Activated CD4-positive, alpha-beta T cell treated with anti-CD3 and anti-CD28 coated beads, Interleukin-2, Interleukin-6, amounts not matched to agents 100 ng/mL and 50 ng/mL, durations not matched to agents 16 hours and 8 hours (primary cell): ENCODE measurements at places on chromosomes 13 and 19.

DNA sequence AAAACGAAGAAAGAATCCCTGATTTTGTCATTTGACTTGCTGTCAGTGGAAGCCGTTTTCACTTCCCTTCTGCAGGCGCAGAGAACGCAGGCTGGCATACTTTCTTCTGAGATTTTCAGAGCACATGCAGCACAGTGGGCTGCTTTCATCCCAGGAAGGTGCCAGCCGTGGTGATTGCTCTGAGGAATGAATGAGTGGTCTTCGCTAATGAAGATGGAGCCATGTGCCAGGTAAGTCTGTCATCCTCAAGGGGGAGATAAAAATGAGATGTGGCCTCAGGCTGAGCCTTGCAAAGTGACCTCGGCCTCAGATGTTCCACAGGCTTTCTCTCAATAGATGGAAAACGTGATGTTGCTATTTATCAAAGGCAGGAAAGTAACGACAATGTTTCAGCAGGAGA is 94.6 kb upstream of the FARP1 start:
- DNase-seq, result no peak

GRCh38 chr13:77351315-77351714 is 24.4 kb upstream of the MYCBP2 start:
- no peak for DNase-seq

GRCh38 chr19:40224342-40225150 is 1.9 kb downstream of the CCNP start:
- no peak for DNase-seq

GRCh38 chr19:58357481-58358145 is 4.3 kb upstream of the A1BG start:
- DNase-seq, result no peak

GRCh38 chr19:17739121-17739875 is 12.0 kb upstream of the FCHO1 start:
- no peak for DNase-seq

GRCh38 chr19:29121684-29122083 is 91.3 kb downstream of the UQCRFS1 start:
- DNase-seq, result peak; percentile 4

DNA sequence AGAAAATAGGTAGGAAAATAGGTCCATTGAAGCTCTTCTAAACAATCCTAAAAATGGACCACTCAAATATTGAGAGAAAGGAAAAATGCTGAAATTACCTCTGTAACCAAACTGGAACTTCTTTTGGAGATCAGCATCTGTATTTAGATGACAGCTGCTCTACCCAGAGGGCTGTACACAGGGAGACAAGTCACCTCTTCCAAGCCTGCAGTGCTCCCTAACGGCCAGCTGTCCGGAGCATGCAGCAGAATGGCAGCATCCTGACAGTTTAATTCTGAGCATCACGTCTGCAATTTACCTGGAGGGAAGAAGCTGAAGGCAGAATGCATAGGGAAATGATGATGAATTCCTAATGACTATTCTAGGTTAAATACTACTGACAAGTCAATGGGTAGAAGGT is 62.8 kb upstream of the DIAPH3 start:
- DNase-seq, result no peak

DNA sequence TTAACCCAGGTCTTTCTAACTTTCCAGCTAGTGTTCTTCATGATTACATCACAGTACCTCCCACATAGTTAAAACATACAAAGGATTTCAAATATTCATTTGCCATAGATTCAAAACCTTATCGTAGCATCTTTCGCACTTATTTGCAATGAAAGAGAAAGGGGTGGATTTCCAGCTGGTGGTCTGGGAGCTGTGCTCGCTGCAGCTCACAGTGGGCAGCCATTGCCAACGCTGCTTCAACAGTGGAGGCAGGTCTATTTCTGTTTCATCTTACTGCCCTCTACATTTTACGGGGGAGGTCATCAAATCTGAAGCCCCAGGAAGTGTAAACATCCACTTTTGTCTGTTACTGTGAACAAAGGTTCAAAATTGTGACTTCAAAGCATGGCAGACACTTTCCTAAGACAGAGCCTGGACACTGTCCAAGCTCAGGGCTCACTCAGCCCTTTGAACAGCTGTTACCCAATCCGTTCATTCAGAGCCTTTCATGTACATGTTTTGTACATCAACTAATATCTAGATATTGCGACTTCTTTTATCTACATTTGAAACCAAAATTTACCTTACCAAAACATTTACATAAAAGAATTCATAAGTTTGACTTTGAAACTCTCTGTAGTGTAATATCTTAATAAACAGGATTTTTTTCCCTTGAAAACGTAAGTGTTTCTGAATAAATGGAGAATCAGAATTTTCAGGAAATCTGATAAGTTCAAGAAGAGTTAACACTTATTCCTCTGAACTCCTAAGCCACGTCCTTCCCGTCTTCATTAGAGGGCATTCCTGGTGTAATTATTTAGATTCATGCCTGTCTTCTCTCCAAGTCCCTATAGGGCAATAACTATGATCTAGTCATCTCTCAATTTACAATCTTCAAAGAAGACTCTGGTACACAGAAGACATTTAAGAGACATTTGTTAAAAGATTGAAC is 25.1 kb downstream of the STARD13 start:
- DNase-seq, result no peak

DNA sequence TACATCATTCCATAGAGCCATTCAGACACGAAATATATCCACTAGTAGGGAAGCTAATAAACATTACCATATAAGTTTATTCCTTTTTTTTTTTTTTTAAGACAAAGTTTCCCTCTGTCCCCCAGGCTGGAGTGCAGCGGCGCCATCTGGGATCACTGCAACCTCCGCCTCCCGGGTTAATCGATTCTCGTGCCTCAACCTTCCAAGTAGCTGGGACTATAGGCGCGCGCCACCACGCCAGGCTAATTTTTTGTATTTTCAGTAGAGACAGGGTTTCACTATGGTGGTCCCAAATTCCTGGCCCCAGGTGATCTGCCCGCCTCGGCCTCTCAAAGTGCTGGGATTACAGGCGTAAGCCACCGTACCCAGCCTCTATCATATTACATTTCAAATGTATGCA is 612 bp upstream of the ZNF154 start:
- DNase-seq, result no peak

DNA sequence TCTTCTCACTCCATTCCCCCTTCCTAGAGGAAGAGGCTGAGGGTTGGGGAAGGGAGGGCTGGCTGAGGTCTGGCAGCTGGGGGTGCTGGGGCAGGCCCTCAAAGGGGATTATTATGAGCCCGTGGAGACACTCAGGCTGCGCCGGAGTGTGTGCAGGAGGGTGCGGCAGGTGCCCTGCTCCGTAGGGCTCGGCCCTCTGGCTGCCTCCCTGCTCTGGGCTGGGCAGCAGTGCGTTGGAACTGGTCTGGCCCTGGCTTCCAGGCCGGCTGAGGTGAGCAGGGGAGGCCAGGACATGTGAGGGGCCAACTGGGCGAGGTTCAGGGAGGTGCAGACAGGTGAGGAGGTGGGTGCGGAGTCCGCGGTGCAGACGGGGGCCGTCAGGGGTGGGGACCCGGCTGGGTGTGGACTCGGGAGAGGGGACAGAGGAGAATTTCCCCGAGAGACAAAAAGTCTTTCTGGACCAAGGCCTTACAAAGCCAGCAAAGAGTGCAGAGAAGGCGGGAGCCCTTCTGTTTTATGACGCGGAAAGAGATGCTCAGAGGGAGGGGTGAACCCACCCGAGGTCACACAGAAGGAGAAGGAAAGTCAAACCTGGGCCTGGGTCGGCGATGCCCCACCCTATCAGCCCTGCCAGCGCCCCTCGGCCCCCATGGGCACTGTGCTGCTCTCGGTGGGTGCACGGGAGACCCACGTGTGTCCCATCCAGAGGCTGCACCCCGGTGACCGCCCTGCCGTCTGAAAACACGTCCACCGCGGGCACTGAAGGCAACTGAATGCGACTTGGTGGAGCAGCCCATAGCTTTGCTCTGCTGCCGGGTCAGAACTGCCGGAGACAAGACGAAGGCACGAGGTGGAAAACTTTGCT is 31.0 kb downstream of the PIP5K1C start:
- no peak for DNase-seq

DNA sequence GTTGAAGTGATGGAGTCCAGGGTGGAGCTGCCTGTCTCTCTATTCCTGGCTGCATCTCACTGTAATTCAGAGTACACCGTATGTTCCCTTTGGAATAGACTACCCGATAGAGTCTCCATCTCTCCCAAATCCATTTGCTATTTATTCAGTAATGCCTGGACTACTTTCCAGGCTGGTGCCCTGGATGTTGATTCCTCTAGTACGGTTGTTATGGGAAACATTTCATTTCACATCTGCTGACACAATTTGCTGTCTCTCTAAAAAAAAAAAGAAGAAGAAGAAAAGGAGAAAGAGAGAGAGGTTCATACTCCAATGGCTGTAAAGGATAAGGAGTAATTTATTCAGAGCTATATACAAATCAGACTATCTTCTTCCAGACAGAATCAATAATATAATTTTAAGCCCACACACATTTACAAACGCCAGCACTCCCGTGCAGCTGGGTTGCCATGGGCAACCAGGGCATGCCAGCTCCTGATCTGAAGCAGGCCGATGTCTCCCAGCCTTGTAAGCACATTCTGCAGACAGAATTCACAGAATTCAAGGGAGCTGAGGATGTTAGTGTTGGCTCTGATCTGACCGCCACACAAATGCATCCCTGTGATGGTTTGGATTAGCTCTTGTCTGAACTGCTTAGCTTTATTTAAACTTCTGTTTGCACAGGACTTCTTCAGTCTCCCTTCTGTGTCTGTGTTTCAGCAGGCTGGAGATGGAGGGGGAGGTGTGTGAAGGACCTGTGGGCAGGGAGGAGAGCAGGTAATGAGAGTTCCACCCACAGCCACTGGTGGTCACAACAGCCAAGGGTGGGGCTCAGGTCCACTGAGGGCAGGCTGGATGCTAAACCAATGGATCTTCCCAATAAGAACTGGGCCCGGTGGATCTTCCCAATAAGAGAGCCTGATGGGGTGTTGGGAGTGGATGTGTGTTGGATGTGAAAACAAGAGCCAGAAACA is 66.0 kb downstream of the TEX26 start:
- DNase-seq, result no peak

GRCh38 chr13:91652404-91653301 is 254.2 kb downstream of the GPC5 start:
- DNase-seq, result no peak

- DNase-seq, result no peak
Observed at GRCh38 chr19:43640424-43640757, 741 bp upstream of the CADM4 start.

DNA sequence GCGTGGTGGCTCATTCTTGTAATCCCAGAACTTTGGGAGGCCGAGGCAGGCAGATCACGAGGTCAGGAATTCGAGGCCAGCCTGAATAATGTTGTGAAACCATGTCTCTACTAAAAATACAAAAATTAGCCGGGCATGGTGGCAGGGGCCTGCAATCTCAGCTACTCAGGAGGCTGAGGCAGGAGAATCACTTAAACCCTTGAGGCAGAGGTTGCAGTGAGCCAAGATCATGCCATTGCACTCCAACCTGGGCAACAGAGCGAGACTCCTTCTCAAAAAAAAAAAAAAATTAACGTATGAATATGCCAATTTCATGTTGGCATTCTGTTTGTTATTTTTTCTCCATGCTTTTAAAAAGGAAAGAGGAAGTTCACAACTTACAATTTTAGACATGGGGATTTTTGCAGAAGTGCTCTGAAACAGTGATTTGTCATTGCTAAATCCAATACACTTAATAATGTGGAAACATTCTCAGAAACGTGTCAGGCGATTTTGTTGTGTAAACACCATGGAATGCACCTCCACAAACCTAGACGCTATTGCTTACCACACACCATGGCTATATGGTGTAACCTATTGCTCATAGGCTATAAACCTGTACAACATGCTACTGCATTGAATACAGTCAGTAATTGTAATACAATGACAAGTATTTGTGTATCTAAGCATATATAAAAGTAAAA is 115.9 kb upstream of the PCDH20 start:
- no peak for DNase-seq

DNA sequence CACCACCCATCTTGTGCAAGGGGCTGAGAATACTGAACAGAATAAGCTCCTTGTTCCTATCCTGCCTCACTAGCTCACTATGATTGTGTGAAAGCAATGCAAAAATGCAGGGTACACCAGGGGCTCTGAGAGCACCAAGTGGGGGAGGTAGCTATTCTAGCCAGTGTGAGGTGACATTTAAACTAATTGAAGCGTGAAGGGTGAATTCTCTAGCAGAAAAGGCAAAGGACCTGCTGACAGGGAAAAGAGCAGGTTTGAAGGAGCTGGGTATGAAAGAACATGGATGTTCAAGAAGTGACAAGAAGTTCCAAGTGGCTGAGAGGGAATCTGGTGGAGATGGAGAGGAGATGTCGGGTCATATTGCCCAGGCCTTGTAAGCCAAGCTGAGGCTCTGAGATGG is 64.2 kb downstream of the SIAH3 start:
- DNase-seq, result no peak

DNA sequence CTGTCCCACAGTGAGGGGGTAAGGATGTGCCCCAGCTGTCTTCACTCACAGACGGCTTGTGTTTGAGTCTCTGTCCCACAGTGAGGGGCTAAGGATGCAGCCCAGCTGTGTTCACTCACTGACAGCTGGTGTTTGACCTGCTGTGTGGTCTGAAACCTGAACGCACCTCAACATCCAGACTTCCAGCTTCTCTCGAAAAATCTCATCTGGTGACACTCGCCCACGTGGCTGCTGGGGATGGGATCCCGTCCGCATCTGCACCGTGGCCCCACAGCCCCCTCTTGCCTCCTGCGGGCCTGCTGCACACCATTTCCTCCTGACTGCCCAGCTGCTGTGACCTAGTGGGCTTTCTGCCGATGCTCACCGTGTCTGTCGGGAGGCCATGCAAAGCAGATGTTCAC is 27.3 kb downstream of the CHAF1A start:
- no peak for DNase-seq

- no peak for DNase-seq
Observed at GRCh38 chr13:82833923-82834322, 1048.4 kb downstream of the SLITRK1 start.

DNA sequence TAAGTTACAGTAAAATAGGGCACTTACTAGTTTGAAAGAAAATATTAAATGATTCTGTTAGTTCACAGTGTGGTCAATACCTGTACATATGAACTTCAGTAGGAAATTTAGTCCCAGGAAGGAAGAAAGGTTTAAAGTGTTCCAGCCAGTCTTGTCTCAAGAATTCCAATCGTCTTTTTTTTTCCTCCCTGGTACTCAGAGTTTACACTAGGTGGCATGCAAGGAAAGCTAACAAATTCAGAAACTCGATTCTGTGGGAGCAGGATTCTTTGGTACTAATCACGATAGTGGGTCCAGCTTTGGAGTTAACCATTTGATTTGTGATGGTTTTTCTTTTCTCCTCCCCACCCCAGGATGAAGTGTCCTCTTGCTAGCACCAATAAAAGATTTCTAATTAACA is 43.6 kb downstream of the POLR1D start:
- DNase-seq, result no peak
